GM23338 (cell line): ENCODE measurements at places on chromosomes 3 and 15. TPM values are rescaled to one million over a fixed set of nuclear protein-coding genes. Genes with fewer than 3 reads are reported as not detected.

The APOD gene
- polyA plus RNA-seq = not detected in 2 replicates

The NRG4 gene
- 0.28 and 0.47 TPM in 2 replicates for polyA plus RNA-seq

The RHOA gene
- 234 and 248 TPM in 2 replicates for polyA plus RNA-seq

The BCL6 gene
- 2.5 and 2.6 TPM in 2 replicates for polyA plus RNA-seq

The AGTR1 gene
- polyA plus RNA-seq = 0.16 TPM in 1 of 2 replicates, not detected in the other

The AGBL1 gene
- polyA plus RNA-seq = not detected in 2 replicates

The TNFAIP8L3 gene
- polyA plus RNA-seq = 0.21 and 0.23 TPM in 2 replicates

The ATP13A5 gene
- not detected in 2 replicates for polyA plus RNA-seq

The PTPRG gene
- 18.4 and 24.4 TPM in 2 replicates for polyA plus RNA-seq

The IGDCC3 gene
- polyA plus RNA-seq = 15.3 and 16.4 TPM in 2 replicates

The RHOV gene
- polyA plus RNA-seq = 3.0 and 4.4 TPM in 2 replicates

The LRRIQ4 gene
- 0.29 TPM in 1 of 2 replicates, not detected in the other for polyA plus RNA-seq

The C3orf70 gene
- polyA plus RNA-seq = 0.42 and 0.45 TPM in 2 replicates

The SENP5 gene
- 8.3 and 12.2 TPM in 2 replicates for polyA plus RNA-seq
